Right lung (tissue), 10 donors: ENCODE measurements at places on chromosomes 12 and 14.

GRCh38 chr12:31325524-31325875 lies 450 bp downstream of the SINHCAF start:
- no peak for DNase-seq

GRCh38 chr14:20631880-20632389 lies 9.6 kb downstream of the OR6S1 start:
- no peak for DNase-seq

GRCh38 chr14:104246401-104247335 lies 108.3 kb downstream of the KIF26A start:
- no peak for DNase-seq

DNA sequence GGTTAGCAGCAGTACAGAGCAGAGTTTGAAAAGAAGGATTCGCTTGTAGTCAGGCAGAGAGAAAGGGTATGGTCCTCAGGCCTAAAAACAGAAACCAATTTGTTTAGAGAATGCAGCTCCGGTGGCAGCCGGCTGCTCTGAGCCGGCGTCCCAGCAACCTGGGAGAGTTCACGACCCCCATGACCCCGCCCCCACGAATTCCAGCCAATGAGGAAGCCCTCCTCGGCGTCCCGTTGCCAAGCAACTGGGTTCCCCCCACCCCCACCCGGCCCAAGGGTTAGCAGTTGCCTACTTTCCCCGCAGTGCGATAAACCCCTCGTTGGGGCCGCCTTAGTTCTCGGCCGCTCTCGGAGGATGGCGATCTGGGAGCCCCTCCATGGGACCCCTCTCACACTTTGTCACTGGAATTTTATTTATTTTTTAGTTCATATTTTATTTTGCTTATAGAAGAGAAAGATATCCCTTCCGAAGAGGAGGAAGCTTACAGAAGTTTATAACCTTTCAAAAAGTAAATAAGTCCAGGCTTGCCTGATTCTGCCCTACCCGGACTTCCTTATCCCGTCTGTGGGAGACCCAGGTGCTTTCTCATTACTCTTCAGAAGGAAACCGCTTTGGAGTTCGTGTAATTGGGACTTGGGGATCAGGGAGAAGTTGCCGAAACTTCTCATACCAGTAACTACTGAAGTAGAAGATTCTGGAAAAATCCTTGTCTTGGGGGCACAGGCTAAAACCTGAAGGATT lies at the start of gene CCDC60:
TSS of gene CCDC60 (plus strand) at position 300 of the 741 bp plus-strand sequence. CDS start 448 bp downstream, outside the sequence.
- DNase-seq, result no peak

GRCh38 chr12:117674313-117674712 lies 294.5 kb downstream of the KSR2 start:
- no peak for DNase-seq

DNA sequence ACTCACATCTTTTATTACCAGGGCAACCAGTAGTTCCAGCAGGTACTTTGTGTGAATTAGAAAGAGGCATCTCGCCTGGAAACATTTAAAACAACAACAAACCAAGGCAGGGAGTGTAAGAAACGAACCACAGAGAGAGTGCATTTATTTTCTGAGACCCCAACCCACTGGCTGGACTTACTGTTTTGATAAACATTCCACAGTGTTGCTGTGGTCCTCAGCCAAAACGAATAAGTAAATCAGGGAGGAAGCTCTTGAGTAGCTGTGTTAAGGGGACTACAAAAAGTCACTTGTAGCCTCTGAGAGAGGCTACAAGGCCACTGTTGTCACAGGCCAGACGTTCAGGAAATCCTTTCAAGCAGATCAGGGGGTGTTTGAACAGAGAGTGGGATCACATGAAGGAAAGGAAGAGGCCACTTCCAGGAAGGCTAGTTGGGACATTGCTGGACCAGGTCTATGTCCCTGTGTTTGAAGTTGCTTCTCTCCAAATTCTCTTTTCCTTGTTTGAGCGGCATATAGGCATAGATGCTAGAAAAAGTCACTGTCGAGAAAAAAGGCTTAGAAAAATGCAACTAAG lies 33.8 kb downstream of the DMAC2L start:
- DNase-seq, result no peak

DNA sequence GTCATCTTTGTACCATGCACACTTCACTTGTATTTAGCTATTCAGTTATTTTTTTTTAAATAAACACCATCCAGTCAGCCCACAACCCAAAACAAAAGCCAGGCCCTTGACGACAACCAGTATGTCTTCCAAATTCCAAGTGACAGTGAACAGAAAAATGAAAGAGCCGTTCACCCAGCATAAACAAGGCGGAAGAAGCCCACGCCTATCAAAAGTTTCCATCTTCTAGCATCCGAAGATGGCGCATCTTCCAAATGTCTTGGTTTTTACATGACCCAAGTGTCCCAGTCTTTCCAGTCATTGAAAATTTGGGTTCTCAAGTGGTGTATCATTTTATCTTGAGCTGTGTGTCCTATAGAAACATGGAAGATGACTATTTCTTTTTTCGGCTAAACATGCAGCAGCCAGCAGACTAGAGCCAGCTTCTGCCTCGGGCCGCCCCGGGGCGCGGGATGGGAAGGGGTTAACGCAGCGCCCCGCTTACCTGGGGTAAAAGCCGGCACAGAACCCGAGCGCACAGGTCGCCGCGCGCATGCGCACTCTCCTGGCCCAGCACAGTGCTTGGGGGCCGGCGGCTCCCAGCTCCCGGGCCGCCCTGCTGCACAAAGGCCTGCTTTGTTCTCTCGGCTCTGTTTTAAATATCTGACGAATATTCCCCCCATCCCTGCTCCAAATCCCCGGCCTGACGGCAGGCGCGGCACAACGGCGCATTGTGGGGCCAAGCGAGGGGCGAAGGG lies 164.8 kb downstream of the ZFP36L1 start:
- no peak for DNase-seq

DNA sequence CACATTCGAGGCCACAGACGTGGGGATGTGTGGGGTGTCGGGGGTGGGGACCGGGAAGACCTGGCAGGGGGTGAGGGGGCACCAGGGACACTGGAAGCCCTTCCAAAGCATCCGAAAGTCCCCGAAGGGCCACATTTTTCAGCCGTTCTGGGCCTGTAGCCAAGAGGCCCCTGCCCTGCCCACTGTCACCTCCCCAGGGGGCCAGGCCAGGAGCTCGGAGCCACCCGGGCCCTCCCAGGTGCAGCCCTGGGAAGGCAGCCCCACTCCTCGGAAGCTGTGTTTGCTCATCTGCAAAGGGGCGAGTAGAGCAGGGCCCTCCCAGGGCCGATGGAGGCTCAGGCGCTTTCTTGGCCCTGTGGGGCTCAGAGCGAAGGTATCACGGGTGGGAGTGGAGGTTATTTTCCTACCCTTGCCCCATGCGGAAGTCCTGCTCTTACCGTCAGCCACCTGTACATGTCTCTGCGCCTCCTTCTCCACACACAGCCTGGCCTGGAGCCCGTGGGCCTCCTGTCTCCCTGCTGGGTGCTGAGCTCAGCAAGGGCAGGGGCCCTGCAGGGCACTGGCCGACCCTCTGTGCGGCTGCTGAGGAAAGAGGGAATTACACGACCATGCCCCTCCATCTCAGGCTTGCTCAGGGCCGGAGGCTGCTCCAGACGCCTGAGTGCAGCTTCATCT lies 27.2 kb downstream of the NOC4L start:
- no peak for DNase-seq

GRCh38 chr14:86050072-86050683 lies 520.2 kb downstream of the FLRT2 start:
- DNase-seq, result no peak

DNA sequence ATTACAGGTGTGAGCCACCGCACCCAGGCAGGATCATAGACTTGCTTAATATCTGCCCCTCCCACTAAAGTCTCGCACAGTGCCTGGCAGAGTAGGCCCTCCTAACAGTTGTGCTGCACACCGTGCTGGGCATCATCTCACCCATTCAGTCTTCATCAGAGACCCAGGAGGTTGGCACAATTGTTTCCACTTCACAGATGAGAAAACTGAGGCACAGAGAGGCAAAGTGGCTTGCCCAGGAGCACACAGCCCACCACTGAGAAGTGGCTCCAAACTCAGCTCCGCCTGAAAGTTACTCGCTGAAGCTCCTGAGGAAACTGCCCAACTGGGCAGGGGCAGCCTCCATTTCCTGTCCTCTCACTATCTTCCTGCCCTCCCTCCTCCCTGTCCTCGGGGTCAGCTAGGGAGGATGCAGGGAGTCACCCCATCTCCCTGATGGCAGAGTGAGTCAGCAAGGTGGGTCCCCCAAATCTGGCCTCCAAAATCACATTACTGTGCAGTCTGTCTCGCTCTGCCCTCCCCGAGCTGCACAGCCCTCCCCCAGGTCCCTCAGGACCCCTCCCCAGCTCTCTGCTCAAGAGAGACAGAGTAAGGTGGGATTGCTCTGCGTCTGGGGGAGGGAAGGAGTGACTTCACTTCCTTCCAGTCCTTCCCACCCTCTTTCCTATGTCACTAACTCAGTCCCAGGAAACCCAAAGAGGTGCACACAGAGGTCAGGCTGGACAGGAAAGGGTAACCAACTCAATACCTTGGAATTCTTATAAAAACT lies 5.7 kb downstream of the SLC8B1 start:
- DNase-seq, result no peak

DNA sequence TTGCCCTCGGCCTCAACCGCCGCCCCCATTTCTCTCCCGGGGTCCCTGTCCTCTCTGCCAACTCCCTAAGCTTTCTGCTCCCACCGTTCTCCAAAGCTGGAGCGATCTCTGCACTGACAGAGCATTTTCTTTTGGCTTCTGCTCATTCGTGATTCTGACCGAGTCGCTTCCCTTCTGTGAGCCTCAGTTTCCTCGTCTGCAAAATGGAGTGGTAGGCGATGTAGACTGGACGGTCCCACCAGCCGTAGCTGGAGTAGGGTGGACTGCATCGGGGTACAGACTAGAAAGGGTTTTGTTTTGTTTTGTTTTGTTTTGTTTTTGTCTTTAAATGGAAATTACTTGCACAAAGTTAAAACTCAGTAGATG lies 2.4 kb downstream of the VSX2 start:
- DNase-seq, result no peak

- no peak for DNase-seq
These were observed 61.4 kb upstream of the VPS33A start for GRCh38 chr12:122327494-122328385.

- no peak for DNase-seq
These were observed 672.4 kb upstream of the FLRT2 start for GRCh38 chr14:84857571-84857970.

GRCh38 chr12:27975222-27976136 lies 2.9 kb upstream of the PTHLH start:
- DNase-seq, result peak; percentile 50

- no peak for DNase-seq
These were observed 35.1 kb downstream of the EIF2S3B start for GRCh38 chr12:10540776-10541205.

GRCh38 chr14:89444044-89444443 lies 27.0 kb upstream of the FOXN3 start:
- no peak for DNase-seq

DNA sequence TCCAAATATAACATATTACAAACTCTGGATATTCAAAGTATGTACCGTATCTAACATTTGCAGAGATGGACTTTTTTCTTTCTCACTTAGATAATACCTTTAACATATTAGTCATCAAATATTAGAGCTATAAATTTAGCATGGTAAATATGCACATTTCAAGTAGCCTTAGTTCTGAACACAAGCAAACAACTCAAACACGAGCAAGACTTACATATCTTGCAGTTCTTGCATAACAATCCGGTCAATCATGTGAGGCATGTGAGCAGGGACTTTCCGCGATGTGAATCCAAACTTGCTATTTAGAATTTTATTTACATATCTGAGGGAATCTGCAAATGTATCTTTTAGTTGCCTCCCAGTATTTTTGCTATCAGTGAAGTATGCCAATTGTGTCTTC lies 22.1 kb upstream of the SYCP3 start:
- DNase-seq, result no peak
